Posterior cingulate gyrus (tissue), 11 donors: ENCODE measurements at places on chromosomes 12 and 14.

- DNase-seq = no peak
Observed at GRCh38 chr12:1425396-1425729, 169.0 kb downstream of the FBXL14 start.

DNA sequence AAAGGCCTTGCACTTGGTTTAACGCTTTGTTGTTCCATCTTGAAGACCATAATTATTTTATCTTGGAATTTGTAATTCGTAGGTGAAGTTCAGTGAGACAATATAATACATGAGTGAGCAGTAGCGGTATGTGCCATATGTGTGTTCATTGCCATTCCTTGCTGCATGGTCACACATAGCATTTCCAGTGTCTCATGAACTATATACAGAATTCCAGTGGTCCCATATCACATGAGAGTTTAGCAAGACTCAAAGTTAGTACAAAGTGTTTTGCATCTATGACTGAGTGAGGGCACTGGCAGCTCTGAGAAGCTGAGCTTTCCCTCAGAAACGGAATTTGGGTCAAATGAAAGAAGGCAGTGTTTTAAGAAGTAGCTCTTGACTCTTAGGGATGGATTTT lies 359.8 kb downstream of the FOXG1 start:
- DNase-seq = no peak

DNA sequence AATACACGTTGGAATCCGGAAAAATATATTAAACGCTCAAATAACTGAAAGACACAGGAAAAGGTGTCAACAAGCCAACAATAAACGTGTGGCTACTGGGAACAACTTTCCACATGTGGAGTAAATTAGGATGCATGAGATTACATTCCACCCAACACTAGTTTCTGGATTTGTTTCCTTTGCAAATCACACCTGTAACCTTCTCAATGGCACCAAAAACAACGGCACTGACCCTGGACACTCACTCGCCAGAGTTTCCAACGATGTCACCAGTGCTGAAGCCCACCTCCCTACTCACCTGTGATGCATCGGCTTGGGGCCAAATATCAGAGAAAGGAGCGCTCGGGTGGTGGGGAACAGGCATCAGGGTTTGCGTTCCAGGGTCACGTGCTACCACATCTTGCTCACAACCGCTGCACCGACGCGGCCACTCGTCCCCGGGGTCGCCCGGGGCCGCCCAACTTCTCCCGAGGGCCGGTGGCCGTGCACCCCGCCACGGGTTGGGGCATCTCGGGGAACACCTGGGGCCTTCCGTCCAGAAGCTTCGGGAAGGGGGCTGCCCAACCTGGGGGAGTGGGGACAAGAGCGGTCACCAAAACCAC lies 629 bp downstream of the PRDM4 start:
- DNase-seq = peak; percentile 8

- DNase-seq = no peak
Observed at GRCh38 chr12:48602192-48602989, 32.5 kb upstream of the LALBA start.

DNA sequence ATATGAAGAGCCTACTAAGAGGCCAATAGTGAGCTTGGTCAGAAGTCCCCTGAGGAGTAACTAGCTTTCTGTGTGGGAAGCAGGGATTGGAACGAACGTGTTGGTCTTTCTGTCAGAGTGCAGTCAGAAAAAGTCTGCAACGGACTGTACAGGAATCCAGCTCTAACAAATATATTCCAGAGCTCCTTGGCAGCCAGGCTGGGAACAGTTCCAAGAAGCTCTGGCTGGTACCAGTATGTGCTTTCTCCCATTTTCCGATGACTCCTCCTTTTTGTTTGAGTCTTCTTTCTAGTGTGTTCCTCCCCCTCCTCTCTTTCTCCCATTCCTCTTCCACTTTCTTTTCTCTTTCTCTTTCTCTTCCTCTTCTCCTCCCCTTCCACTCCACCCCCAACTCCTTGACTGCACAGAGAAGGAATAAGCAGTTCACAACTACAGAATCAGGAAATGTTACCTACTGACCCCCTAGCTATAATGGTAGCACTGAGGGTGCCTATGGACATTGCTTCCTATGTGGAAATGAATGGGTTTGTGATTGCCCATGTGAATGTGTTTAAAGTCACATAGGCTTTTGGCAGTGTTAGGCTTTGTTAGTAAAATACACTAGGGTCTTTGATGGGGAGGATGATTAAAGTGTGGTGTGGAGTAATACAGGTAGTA lies 59.9 kb downstream of the TTLL5 start:
- peak; percentile 80 for DNase-seq

- peak; percentile 53 for DNase-seq
Observed at GRCh38 chr14:68947802-68948201, 31.3 kb downstream of the ACTN1 start.

- DNase-seq = no peak
Observed at GRCh38 chr12:93741659-93742109, 64.5 kb downstream of the CRADD start.

- peak; percentile 66 for DNase-seq
Observed at GRCh38 chr14:22319526-22320361, 269.3 kb downstream of the DAD1 start.

DNA sequence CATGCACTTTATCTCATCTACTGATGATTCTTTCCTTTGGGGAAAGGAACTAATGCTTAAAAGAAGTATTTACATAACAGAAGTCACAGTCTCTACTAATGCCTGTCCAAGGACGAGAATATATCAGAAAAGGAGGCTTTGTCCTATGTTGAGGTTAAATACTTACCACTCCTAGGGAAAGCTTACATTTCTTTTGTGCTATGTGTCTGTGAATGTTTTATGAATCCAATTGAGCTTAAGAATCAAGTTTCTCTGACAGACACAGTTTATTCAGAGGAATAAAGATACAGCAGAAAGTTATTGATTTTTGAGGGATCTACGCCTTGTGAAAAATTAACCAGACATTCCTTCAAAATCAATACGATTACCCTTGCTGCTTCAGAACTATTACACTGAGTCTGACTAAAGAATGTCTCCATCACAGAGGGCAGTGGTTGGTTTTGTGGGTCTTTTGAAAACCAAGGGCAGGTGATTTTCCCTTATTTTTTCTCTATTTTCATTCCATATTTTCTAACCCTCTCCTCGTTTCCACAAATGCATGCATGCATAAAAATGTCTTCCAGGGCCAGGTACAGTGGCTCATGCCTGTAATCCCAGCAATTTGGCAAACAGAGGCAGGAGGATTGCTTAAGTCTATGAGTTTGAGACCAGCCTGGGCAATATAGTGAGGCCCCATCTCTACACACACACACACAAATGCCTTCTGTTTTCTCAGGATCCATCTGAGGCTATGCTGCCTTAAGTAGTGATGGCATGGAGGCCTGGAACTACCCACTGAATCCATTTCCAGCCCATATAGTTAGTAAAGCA lies 1095.1 kb downstream of the GALC start:
- no peak for DNase-seq

DNA sequence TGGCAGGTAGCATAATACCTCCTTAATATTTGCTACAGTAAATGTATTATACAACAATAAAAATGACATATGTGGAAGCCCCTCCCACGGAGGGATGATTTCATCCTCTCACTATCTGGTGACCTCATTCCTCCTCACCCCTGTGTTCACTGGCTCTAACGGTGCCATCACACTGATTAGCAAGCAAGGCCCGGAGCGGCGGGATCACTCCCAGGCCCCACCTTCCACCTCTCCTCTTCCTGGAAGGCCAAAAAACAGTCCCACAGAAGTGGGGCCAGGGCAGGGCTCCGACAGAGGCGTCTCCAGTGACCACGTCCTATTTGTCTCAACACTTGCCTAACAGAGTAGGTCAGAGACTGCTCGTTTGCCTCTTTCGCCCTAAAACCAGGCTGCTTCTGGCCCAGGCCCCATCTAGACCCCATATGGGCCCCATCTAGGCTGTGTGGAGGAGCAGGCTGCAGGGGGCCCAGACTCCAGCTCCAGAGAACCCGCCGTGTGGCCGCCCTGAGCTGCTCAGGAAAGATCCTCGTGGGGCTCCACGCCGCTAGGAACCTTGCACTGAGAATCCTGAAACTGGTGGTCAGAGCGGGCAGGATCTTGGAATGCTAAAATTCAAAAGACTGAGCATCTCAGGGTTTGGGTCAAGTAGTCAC lies 3.7 kb downstream of the SELPLG start:
- peak; percentile 44 for DNase-seq

GRCh38 chr12:20368114-20368650 lies at the start of gene PDE3A:
TSS of gene PDE3A (plus strand) at chr12:20368537. CDS start at chr12:20369285, 748 bp downstream.
- DNase-seq = peak; percentile 26

GRCh38 chr14:67486890-67487289 lies 1.6 kb downstream of the TMEM229B start:
- no peak for DNase-seq

GRCh38 chr12:39037115-39037514 lies 131.7 kb upstream of the CPNE8 start:
- DNase-seq = no peak

GRCh38 chr12:132044661-132045412 lies 95.1 kb downstream of the EP400 start:
- no peak for DNase-seq

GRCh38 chr12:57837864-57838562 lies 8.5 kb downstream of the CTDSP2 start:
- no peak for DNase-seq

DNA sequence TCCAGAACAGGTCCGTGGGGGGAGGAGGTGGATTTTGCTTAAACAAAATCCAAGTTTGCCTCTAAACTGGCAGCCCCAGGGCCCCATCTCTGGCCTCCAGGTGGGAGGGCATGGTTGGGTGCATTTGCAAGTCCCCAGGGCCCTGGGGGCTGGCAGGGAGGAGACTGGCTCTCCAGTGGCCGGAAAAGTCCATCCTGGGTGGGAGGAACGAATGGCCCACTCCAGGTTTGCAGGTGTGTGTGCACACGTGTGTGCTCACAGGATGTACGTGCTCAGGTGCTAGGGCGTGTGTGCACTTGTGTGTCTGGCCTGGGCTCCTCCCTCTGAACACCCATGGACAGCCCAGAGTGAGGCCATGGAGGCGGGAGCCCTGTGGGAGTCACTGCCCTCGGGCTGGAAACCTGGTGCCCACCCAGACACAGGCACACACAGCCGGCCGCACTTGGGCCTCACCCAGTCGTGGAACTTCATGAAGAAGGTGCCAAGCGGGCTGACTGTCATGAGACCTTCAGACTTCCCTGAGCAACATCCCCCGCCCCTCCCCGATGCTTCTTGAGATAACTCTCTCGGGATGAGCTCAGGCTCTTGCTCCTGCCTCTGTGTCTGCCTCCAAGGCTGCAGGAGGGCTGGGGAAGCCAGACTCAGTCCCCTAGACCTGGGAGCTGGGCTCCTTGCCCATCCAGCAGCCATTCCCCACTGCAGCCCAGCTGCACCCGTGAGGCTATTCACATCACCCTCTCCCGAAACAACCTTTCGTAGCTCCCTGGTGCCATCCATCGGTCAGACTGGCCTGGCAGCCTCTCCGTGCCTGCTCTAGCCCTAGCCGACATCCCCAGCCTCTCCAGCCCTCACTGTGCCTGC lies 9.4 kb downstream of the AHNAK2 start:
- peak; percentile 73 for DNase-seq

DNA sequence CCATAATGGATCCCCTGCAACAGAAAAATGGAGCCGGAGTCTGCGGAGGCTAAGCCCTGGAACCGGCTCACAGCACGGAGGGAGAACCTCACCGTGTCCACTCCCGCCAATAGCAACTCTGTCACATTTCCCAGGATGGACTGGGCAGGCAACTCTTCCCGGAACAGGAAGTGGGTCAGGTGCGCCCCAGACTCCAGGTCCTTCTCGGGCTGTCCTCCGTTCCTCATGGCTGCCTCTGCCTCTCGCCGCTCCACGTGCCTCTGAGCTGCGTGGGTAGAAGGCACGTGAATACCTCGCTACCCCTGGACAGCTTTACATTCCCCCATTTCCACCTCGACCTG lies 2.2 kb downstream of the CYP27B1 start:
- no peak for DNase-seq

GRCh38 chr14:80325112-80325511 lies 113.8 kb upstream of the DIO2 start:
- no peak for DNase-seq

- peak; percentile 44 for DNase-seq
Observed at GRCh38 chr12:107818984-107819383, 44.5 kb downstream of the ASCL4 start.

DNA sequence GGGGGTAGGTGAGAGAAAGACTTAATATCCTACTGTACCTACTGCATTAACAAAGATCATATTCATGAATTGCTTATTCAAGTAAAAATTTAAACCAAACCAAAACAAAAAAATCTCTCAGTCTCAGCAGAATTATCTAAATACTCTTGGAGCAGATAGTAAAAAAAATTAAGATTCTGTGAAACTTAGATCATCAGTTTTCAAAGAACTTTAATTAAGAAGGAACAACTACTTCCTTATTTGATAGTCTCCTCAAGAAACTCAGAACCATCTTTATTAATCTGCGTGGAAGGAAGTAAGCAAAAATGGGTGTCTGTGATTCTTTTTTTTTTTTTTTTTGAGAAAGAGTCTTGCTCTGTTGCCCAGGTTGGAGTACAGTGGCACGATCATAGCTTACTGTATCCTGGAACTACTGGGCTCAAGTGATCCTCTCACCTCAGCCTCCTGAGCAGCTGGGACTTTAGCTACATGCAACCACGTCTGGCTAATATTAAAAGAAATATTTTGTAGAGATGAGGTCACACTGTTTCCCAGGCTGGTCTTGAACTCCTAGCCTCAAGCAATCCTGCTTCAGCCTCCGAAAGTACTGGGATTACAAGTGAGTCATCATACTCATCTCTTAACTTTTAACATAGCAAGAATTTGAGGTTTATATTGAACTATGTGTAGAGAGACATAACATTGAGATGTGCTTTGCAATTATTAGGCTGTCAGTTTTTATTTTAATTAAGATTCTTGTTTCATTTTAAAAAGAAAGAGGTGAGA lies 37.4 kb downstream of the GAS2L3 start:
- no peak for DNase-seq

GRCh38 chr12:91355150-91356006 lies 172.8 kb upstream of the DCN start:
- DNase-seq = peak; percentile 73

DNA sequence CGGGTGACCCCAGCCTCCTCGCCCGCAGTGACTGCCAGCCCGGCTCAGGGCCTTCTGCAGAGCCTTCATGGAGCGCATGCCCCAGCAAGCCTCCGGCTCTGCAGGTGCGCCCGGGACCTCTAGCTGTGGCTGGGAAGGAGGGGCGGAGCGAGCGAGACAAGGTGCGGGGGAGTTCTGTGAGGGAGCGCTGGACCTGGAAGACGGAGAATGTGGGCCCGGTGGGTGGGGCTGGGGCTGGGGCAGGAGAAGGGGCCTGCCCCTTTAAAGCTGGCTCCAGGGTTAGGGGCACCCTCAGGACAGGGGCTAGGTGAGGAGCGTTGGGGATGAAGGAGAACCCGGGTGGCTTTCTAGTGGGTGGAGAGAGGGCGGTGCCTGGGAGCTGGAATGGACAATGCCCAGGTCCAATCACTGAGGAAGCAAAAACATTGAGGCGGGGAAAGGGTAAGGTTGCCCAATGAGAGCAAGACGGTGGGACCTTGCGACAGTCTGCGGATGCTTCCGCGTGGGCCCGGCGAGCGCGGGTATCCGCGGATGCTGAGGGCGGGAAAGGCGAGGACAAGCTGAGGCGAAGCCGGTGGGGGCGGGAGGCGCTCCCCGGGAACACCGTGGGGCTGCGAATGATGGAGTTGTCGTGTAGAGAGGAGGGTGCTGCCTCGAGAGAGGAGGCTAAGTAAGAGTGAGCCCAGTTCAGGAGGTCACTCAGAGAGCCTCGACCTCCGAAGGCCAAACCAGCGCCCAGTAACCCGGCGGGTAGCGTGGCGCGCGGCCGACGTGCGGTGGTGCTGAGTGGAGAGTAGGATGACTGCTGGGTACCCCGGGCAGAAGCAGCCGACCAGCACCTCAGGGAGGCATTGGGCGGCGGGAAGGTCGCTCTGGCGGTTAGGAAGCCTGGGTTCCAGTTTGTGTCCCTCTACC lies at the start of gene GLS2:
Gene GLS2, minus strand, starts transcription at position 121 of the 915 bp plus-strand sequence. Its CDS starts 43 bp downstream, at position 78.
- DNase-seq = peak; percentile 85
